ENCODE measurements at places on chromosomes 7 and 10.
A peak's percentile ranks its signal among the peaks of the same experiment; 100 is the strongest.

DNA sequence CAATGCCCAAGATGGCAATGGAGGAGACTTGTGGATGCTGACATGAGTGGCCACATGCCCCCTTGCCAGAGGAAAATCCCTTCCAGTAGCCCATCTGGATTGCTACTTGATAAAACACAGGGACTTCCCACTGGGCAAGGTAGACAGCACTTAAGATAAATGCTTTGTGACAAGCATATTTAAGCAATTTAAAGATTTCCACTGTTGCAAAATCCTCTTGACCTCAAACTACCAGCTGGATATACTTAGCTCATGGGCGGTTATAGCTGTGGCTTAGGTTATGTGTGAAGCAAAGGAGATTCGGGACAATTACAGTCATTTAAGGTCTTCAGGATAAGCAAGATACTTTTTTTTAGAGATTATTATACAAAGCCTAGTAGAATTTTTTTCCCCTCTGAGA is 238.1 kb downstream of the BMPER start:
- no peak for ATAC-seq

- ATAC-seq: no peak
Observed at GRCh38 chr10:68095153-68095552, 14.1 kb upstream of the MYPN start.

DNA sequence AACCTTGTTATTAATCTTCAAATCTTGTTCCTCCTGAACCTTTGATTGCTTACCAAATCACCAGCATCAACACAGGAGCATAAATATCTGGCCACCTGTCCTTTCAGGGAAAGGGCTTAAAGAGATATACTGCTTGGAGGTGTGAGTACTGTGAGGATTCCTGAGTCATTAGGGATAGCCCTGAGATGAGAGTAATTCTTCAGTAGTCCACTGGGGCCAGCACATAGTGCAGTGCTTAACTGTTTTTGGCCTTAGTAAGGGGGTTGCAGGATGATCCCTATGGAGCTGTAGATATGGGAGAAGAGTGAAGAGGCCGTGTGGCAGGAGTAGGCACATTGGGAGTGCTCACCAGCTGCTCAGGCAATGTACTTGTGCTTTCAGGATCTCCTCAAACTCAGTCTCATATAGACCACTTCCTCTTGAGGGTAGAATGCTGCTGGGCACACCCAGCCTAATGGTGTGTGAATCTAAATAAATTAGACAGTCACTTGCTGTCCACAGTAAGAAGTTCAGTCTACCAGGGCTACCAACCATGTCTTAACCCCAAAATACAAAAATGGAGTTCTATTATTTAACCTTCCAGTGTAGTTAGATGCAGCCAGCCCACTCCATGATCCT is 26.5 kb upstream of the GPR141 start:
- no peak for ATAC-seq

DNA sequence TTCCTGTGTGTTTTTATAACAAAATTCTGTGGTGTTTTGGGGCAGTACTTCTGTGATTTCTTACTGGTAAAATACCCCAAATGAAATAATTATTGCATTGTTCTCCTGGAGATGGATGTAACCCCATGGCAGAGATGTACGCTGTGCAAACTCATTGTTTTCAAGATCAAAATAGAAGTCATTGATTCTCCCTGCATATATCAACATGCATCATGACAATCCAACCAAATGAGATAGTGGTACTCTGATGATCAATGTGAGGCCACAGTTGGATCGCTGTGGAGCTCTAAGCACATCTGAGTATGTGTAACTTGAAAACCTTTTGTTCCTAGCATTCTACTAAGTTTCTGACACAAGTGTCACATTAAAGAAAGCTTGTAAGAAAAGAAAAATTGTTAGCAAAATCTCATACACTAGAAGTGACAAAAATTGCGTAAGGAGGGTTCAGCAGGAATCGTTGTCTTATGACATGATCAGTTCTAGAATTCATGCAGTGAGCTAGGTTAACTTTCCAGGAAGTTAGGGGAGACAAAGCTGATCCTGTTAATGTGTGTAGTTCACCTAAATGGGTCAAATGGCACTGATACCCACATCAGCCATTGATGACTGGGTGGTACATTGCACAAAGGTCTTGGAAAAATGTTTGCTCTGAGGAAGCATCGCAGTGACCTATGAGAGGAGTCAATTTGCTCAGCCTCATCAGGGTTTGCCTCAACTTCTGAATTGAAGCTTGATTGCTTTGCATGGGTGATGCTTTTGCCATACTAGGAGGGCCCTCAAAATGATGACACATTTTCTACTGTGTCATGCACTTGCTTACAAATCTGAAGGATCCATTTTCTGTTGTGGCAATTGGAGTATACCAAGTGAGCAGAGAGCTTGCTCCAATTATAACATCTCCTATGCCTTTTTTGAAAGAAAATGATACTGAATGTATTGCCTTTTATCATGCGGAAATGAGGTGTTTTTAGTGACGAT is 145.1 kb downstream of the PLXDC2 start:
- no peak for ATAC-seq

DNA sequence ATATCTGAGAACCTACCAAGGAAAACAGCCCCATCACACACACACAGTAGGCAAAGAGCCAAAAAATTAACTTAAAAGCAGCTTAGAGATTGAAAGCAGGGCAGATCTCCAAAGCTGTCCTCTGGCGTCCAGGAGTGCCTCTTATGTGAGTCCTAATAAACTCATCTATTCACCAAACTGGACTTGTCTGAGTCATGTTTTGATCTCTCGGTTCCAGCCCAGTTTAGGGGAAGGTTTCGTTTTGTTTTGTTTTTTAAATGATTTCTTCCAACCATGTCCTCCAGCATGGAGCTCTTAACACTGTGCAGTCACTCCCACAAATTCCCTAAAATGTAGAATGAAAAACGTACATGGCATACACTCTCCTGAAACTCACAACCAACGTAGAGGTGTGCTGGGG is 6.7 kb upstream of the PRSS37 start:
- no peak for ATAC-seq

GRCh38 chr10:21161647-21162046 is 264.5 kb upstream of the NEBL start:
- ATAC-seq: no peak

- no peak for ATAC-seq
Observed at GRCh38 chr10:111207500-111207899, 130.7 kb downstream of the ADRA2A start.

DNA sequence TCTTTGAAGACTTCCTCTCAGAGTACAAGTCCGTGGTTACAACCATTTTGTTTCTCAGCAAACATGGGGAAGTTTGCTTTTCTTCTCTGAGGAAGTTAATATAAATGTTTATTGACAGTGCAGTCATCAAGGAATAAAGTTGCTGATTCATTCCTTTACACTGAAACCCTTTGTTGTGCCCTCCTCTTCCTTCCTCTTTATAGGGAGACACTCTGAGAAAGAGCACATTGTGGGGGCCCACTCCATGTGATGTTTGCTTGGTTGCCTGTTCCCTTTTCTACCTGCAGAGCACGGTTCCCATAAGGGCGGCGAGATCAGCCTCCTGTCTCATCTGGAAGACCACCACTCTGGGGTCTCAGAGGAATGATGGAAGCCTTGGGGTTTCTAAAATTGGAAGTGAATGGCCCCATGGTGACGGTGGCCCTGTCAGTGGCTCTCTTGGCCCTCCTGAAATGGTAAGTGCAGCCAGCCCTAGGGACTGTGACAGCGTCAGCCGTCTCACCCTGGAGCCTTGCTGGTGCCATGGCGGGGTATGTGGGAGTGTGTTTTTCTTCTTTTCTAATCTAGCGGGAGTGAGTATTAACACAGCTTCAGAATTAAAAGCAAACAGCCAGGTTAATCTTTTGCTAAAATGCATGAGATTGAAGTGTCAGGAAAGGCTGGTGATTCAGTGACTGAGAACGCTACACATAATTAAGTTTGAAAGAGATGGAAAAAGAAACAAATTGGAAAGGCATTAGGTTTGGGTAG is at the start of gene TBXAS1:
Gene TBXAS1 (plus strand): TSS at position 240 of the 750 bp plus-strand sequence. CDS start 127 bp downstream, at position 367.
- ATAC-seq: peak; percentile 32

- no peak for ATAC-seq
Observed at GRCh38 chr7:121480566-121481335, 84.6 kb upstream of the FAM3C start.

DNA sequence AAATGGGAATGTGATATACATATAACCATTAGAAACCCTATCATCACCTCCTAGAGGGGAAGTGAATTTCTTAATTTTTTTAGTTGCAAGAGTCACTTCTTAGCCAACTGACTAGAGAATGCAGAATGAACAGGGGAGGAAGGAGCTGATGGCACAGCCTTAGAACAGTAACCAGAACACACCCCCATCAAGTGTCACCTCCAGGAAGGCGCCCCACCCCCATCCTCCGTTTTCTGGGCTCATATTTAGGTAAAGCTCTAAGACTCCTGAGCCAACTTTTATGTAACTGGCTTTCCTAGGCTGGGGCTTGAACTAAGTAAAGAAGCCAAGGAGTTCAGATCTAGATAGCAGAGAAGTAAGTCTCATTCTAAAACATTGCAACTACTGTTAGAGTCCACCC is 54.0 kb downstream of the COL17A1 start:
- ATAC-seq: no peak

- ATAC-seq: no peak
Observed at GRCh38 chr7:33680682-33681081, 224.7 kb upstream of the BMPER start.

DNA sequence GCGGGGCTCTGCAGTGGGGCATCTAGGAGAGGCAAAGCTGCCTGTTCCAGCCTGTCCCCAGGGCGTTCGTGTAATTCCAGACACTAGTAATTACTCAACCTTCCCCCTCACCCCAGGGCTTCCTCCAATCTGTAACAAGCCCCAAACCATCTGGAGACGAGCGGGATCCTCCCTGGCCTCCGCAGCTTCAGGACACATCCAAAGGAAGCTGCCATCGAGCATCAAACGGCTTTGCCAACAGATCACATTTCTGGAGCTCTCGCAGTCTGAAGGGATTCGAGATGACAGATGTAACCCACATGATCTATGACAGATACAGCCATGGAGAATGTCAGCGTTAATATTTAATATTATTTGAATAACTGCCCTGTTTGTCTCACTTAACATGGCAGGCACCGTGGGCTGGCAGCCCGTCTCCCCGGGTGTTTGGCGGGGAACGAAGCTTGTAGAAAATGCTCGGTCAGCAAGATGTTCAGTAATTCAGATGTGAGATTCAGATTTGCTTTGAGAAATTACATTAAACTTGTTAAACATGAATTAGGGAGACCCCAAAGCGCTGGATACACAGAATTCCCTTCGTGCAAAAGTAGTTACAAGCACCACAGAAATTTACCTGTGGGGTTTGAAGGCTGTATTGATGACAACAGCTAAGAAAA is 108.5 kb upstream of the C7orf33 start:
- no peak for ATAC-seq

GRCh38 chr10:46329690-46330016 is 42.9 kb downstream of the ANTXRL start:
- ATAC-seq: no peak

DNA sequence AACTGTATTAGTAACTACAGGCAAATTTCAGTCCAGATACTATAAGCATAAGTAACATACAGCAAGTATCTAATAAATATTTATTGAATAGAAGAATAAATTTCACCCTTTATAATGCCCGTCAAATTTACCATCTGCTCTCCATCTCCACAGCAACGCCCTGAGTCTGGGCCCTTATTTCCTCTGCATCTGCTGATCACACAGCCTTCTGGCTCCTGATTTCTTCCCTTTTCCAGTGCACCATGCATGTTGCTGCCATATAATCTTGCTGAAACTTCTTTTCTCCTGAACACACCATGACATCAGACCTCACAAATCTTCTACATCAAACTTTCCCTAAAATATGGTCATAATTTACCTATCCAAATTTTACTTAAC is 15.4 kb downstream of the HYCC1 start:
- ATAC-seq: no peak
